ENCODE measurements at places on chromosomes 5 and 9.

- DNase-seq: no peak
These were observed 133.8 kb downstream of the ARHGEF28 start for GRCh38 chr5:73759771-73760170.

DNA sequence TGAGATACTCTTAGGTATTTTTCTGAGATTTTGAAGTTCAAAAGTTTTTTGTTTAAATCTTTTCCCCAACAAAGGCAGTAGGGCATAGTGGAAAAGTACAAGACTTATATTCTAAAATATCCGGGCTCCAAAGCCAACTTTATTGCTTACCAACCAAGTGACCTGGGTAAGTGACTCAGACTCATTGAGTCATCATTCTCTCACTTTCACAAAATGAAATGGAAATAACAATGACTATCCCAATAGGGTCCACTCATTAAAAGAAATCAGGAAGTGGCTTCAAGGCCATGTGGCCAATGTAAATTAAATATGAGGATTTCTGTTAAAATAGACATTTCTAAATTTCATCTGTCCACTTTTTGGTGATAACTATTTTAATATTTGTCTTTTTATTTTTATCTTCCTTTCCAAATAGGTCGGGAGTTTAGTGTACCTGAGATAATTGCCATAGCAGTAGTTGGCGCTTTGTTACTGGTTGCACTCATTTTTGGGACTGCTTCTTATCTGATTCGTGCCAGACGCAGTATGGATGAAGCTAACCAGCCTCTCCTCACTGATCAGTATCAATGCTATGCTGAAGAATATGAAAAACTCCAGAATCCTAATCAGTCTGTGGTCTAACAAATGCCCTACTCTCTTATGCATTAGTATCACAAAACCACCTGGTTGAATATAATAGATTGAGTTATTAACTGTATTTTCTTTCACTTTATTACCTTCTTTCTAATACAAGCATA lies 15.5 kb downstream of the TYRP1 start:
- no peak for DNase-seq

DNA sequence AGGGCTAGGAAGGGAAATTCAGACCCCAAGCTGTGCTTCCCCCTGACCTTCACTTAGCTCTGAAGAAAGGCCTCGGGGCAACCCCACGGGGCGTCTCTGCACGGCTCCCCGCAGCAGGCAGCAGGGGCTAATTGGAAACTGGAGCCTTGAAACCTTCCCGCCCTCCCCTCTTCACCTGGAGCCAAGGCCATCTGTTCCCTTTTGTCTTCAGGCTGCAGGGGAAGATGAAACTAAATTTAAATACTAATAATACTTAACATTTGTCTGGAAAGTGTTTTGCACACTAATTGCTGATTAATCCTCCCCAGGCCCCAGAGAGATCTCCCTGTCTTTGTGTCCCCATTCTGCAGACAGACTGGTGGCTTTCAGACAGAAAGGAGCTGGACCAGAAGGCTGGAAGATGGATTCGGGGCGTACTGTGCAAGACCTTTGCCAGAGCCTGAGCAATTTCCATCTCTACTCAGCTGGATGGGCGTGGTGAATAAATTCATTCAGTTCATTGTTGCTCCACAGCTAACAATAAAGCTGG lies 34.1 kb upstream of the CPLX2 start:
- no peak for DNase-seq

GRCh38 chr9:9045572-9045971 lies 1246.0 kb upstream of the DMAC1 start:
- DNase-seq: no peak

GRCh38 chr9:110217656-110218099 lies 9.7 kb upstream of the C9orf152 start:
- DNase-seq: no peak

DNA sequence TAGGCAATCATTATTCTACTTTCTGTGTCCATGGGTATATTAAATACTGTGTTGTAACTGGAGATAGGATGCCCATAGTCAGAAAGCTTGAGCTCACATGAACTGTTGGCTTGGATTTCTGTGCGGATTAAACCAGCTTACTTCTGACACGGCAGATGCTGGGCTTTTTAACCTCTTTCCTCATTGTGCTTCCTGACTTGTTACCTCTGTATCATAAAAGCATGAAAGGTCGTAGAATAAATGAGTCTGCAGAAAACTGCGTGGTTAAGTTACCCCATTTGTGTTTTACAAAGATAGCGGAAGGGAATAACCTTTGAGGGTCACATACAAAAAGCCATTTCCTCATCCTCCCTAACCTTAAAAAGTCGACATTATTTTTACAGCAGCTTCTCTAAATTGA lies 199.5 kb upstream of the DMRT1 start:
- DNase-seq: no peak

- no peak for DNase-seq
These were observed 280.4 kb upstream of the PTGER4 start for GRCh38 chr5:40399349-40399748.

DNA sequence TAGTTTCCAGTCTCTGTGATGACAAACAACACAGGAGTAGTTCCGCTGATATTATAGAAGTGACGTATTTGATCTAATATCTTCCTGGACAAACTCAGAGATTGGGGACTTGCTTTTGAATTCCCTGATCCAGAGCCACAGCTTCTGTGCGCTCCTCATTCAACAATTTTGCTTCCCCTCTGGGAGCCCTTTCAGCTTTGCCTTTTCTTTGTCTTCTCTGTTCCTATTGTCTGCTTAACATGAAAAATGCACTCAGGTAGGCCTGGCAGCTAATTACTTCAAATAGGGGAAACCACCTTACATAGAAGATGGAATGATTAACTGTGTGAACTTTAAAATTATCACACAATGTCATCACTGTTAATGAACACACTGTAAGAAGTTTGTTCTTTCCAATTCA lies 192.9 kb downstream of the EPB41L4A start:
- DNase-seq: no peak

DNA sequence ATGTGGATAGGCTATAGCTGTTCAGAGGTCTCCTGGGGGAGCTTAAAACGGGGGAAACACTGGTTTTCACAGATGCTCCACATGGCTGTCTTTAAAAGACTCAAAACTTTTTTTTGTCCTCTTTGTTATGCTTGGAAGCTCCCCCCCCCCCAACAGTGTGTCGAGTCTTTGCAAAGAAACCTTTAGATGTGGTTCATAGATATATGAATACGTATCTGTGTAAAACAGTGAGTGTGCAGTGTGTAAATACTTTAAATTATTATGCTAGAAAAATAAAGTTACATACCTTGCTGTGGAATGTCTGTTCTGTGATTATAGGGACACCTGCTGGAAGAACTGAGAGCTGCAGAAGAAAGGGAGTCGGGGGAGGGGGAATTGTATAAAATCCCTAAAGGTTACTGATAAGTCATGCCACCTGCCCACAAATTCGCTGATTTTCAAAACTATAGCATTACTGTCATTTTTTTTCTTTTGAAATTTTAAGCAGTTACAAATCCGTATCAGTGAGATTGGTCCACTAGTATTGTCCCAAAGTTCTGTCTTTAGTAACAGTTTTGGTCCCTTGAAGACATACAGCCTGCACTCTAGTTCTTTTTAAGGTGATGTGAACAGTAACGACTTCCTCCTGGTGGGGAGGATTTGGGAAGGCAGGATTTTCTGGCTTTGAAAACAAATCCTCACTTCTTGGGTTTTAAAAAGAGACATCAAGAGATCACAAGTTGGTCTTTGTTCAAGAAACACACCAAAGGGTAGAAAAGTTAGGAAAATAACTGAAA lies 22.9 kb downstream of the RGMB start:
- no peak for DNase-seq

GRCh38 chr5:131209506-131210150 lies 38.9 kb downstream of the LYRM7 start:
- DNase-seq: peak; percentile 71

GRCh38 chr9:126703002-126703865 lies 89.5 kb downstream of the LMX1B start:
- no peak for DNase-seq

DNA sequence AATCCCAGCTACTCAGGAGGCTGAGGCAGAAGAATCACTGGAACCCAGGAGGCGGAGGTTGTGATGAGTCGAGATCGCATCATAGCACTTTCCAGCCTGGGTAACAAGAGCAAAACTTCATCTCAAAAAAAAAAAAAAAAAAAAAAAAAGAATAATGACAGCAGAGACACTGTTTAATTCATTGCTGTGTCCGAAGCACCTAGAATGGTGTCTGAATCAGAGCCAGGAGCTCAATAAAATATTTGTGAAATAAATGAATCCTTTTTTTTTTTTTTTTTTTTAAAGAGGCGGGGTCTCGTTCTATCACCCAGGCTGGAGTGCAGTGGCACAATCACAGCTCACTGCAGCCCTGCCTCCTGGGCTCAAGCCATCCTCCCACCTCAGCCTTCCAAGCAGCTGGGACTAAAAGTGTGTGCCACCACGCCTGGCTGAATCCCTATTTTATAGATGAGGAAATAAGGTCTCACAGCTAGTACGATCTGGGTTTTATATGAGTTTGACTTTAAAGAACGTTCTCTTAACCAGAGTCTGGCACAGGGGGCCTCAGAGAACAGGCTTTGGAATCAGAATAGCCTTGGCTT lies 47.8 kb downstream of the THOC3 start:
- DNase-seq: no peak

- no peak for DNase-seq
These were observed 59.7 kb downstream of the ABCA1 start for GRCh38 chr9:104868303-104868686.

DNA sequence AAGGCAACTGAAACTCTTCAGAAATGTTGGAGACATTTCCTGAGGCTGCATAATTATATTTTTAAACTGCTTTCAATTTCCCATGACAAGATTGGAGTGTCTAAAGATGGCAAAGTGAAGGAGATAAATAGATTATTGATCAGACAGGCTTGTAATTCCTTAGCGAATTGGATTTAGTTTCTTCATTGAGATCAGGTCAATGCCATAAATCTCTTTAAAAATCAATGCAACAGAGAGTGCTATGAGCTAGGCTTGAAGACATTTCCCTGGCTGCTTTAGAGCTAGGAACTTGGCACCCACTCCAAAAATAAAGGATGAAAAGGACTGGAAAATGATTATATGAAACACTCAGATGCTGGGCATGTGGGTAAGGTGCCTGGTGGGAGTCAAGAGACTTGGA lies 828.4 kb downstream of the TLR4 start:
- no peak for DNase-seq

DNA sequence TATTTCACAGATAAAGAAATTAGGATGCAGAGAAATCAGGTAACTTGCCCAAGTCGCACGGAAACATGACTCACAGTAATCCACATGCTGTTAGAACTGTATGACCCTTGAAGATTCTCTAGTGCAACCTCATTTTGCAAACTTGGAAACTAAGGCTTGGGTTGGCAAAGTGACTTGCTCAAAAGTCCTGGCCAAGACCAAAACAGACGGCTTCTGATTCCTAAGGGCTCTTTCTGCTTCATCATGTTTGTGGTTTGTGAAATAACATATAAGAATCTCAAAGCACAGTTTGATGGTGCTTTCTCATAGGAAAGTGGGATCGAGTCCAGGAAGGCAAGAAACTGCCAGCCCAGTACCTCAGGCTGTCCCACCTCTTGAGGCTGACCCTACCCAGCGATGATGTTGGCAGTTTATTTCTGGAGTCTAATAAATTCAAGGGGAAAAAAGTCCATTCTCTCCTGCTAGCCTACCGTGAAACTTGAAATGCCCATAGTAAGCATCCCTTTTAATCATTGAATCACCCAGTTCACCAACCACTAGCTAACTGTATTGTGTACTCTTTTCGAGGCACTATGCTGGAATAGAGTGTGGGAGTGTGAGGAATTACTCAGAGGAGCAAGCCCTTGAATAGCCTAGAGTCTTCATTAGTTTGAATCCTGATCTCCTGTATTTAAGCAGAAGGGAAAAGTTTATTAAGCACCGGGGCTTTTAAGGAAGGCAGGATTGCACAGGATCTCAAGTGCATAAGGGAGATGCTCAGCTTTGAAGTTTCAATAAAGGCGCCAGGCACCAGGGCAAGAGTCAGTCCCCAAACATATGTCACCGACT lies 14.1 kb downstream of the CAPSL start:
- DNase-seq: peak; percentile 64

DNA sequence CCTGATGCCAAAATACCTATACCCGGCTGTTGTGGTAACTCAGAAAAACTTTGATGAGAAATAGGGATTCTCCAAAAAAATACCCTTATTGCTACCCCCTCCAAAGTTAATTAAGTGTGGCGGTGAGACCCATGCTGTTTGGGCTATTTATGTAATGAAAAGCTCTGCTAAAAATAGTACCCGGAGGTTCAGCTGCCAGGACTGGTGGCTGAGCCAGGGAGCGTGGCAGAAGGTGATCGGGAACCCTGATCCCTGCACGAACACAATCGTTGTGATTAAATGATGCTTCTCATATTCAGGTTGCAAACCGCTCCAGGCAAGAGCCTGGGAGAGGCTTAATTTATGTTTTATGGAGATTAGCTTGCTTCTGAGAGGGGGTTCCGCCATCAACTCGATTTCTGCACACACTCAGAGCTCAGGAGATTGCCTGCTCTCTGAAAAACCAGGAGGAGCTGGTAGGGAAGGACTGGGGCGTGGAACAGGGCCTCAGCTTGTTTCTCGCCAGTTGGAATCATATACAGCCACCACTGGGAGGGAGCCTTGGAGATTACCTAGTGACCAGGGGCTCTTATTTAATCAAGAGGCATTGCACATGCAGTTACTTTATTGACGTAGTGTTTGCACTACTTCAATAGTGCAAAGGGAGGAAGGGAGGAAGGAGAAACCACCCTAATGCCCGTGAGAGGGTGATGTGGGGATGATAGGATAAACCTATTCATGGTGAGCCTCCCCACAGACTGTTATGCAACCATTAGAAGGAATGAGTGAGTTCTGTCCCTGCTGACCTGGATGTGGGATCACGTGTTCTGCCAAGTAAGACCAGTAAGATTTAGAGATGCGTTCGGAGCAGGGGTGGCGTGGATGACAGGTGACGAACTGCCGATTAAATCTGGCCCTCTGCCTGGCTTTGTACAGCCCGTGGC lies 23.4 kb downstream of the HRH2 start:
- DNase-seq: no peak

DNA sequence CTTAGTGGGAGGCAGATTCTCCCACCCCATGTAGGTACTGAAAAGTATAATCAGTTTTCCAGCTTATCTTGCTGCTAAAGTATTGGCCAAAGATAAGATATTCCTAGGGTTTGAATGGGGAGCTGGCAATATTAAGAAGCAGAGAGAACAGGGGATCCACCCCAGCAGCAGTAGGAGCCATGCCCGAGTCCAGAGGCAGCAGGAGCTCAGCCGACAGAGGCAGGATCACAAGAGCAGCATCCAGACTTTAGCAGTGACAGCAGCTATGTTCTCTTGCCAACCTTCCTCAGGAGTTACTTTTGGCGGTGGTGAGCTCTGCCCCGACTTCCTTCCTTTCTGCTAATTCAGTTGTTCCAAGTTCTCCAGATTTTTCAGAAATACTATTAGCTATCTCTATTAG lies 224.5 kb downstream of the GADD45G start:
- no peak for DNase-seq

GRCh38 chr5:113243349-113243664 lies 191.5 kb downstream of the TSSK1B start:
- no peak for DNase-seq

Data from activated CD8-positive, alpha-beta memory T cell treated with anti-CD3 and anti-CD28 coated beads for 24 hours (primary cell).